ENCODE measurements at places on chromosomes 1 and 21.

GRCh38 chr1:26779098-26779668 is 8.6 kb upstream of the PIGV start:
- DNase-seq = no peak

- DNase-seq = peak; percentile 71
Measured at GRCh38 chr1:6889875-6890480, 104.7 kb downstream of the CAMTA1 start.

- DNase-seq = no peak
Measured at GRCh38 chr1:117231748-117232373, 21.1 kb upstream of the VTCN1 start.

DNA sequence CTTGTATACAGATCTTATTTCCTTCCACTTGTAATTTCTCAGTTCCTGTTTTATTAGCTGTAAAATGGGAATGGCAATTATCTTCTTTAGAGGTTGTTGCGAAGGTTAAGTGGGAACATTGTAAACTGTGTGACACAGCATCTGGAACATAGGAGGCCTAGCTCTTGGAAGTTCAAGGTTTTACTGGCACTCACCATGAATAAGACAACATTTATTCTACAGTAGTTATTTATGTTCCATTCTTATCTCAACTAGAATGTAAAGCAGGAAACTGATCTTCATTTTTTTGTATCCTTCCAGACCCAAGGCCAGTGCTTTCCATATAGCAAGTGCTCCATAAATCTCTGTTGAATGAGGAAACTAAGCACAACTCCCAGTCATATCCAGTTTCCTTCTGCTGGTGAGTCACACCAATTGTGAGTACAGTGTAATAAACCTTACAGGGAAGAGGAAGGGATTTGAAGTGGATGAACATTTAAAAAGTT is 1.4 kb downstream of the BCL10 start:
- DNase-seq = peak; percentile 87

- DNase-seq = no peak
Measured at GRCh38 chr1:17409391-17409811, 30.1 kb downstream of the RCC2 start.

DNA sequence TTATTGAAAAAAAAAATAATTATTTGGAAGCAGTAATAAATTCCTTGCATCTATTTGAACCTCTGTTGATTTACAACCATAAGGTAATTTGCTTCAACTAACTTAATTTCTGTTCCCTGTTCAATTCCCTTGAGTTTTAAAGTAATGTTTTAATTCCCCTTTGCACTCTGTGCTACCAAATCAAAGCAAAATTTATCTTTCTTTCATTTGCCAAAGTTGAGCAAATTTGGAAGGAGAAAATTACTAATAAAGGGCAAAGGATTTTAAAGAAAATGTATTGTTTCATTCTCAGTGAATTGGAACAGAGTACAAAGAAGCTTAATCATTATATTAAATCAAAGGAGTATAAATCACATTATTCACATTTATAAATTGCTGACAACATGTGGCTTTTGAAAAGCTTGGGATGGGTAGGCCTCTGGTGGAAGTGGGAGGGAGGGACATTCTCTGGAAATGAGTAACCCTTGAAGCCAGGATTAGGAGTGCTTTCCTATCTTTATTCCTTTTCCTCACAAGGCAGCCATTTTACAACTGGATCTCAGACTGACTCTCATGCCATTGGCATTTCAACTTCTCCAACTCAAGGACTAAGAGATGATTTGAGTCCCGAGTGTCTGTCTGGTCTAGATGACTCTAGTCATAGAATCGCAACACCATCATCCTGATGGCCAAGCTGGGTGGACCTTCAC is 331.6 kb upstream of the DUSP10 start:
- DNase-seq = peak; percentile 87
